A549 treated with DMSO at 1 μM for 4 hours (cell line): ENCODE measurements at places on chromosomes 7 and 10. TPM values are rescaled to one million over a fixed set of nuclear protein-coding genes. Genes with fewer than 3 reads are reported as not detected.

The PPP1R17 gene
- total RNA-seq: not detected in 5 replicates

The OPALIN gene
- total RNA-seq: not detected in 5 replicates

The RAPGEF5 gene
- 0.10 to 0.18 TPM (median 0.17 TPM) in 5 replicates for total RNA-seq

The GDF10 gene
- 0.06 to 0.15 TPM (median 0.12 TPM) in 5 replicates for total RNA-seq

The STYXL1 gene
- total RNA-seq: 38.8 to 42.5 TPM (median 40.4 TPM) in 5 replicates

The ADAM22 gene
- 0.32 to 0.44 TPM (median 0.36 TPM) in 5 replicates for total RNA-seq

The PCGF6 gene
- 11.1 to 13.1 TPM (median 12.3 TPM) in 5 replicates for total RNA-seq

The PTF1A gene
- total RNA-seq: not detected in 5 replicates

The DEPP1 gene
- total RNA-seq: 1.1 to 2.6 TPM (median 1.5 TPM) in 5 replicates

The KCND2 gene
- not detected in 5 replicates for total RNA-seq

The BAIAP2L1 gene
- total RNA-seq: 47.6 to 59.1 TPM (median 55.6 TPM) in 5 replicates

The POLD2 gene
- total RNA-seq: 142 to 177 TPM (median 159 TPM) in 5 replicates

The NRP1 gene
- 82.5 to 109 TPM (median 106 TPM) in 5 replicates for total RNA-seq

The NOS3 gene
- 0.17 to 0.49 TPM (median 0.26 TPM) in 5 replicates for total RNA-seq

The FEZF1 gene
- total RNA-seq: not detected in 5 replicates

The RGR gene
- not detected in 5 replicates for total RNA-seq

The ZNF488 gene
- total RNA-seq: 11.3 to 15.0 TPM (median 13.0 TPM) in 5 replicates

The FMC1 gene
- 16.6 to 34.7 TPM (median 32.2 TPM) in 5 replicates for total RNA-seq

The SLC29A3 gene
- 13.1 to 15.7 TPM (median 14.0 TPM) in 5 replicates for total RNA-seq

The SPAG6 gene
- not detected in 5 replicates for total RNA-seq

The CYP2C19 gene
- total RNA-seq: not detected in 5 replicates

The TMEM225B gene
- total RNA-seq: 0.79 to 1.0 TPM (median 0.91 TPM) in 5 replicates

The TSPAN33 gene
- 4.6 to 6.8 TPM (median 6.1 TPM) in 5 replicates for total RNA-seq

The SEM1 gene
- total RNA-seq: 327 to 643 TPM (median 330 TPM) in 5 replicates

The HOXA9 gene
- 0.44 to 0.78 TPM (median 0.74 TPM) in 5 replicates for total RNA-seq

The KAT6B gene
- 5.4 to 7.1 TPM (median 7.1 TPM) in 5 replicates for total RNA-seq

The HOXA5 gene
- 5.2 to 8.3 TPM (median 6.2 TPM) in 5 replicates for total RNA-seq

The ZPBP gene
- not detected in 5 replicates for total RNA-seq

The HTR5A gene
- total RNA-seq: not detected in 5 replicates

The UNC5B gene
- total RNA-seq: 0.57 to 0.87 TPM (median 0.71 TPM) in 5 replicates

The SORBS1 gene
- total RNA-seq: 0.39 to 0.80 TPM (median 0.66 TPM) in 5 replicates

The UTF1 gene
- 0.07 TPM in 1 of 5 replicates, not detected in the others for total RNA-seq

The AKR1D1 gene
- total RNA-seq: not detected in 5 replicates

The KCNMA1 gene
- total RNA-seq: 42.4 to 95.9 TPM (median 75.8 TPM) in 5 replicates

The LRRD1 gene
- total RNA-seq: not detected in 5 replicates

The ACHE gene
- total RNA-seq: 1.4 to 2.5 TPM (median 1.8 TPM) in 5 replicates

The IQUB gene
- 0.07 to 0.13 TPM (median 0.07 TPM) in 3 of 5 replicates, not detected in the others for total RNA-seq

The ERVW-1 gene
- total RNA-seq: not detected in 5 replicates

The FKBP6 gene
- total RNA-seq: not detected in 5 replicates

The TUBAL3 gene
- total RNA-seq: 0.30 to 0.52 TPM (median 0.33 TPM) in 5 replicates

The LIPM gene
- not detected in 5 replicates for total RNA-seq

The PPP1R3C gene
- total RNA-seq: 14.1 to 18.3 TPM (median 16.6 TPM) in 5 replicates

The NEBL gene
- 2.7 to 6.5 TPM (median 4.6 TPM) in 5 replicates for total RNA-seq

The ZNF503 gene
- total RNA-seq: 9.2 to 14.1 TPM (median 12.5 TPM) in 5 replicates

The SEMA3A gene
- total RNA-seq: 6.3 to 8.3 TPM (median 7.9 TPM) in 5 replicates

The CRPPA gene
- total RNA-seq: 0.34 to 0.97 TPM (median 0.79 TPM) in 5 replicates

The ACBD7 gene
- 0.85 to 1.1 TPM (median 0.96 TPM) in 5 replicates for total RNA-seq

The SMC3 gene
- 44.0 to 61.3 TPM (median 55.4 TPM) in 5 replicates for total RNA-seq

The SLC18A2 gene
- 0.03 to 0.08 TPM (median 0.05 TPM) in 4 of 5 replicates, not detected in the other for total RNA-seq

The GIMAP8 gene
- total RNA-seq: not detected in 5 replicates

The RBP4 gene
- 4.8 to 10.4 TPM (median 6.8 TPM) in 5 replicates for total RNA-seq

The ICA1 gene
- total RNA-seq: 0.63 to 1.2 TPM (median 0.76 TPM) in 5 replicates

The RNF148 gene
- not detected in 5 replicates for total RNA-seq

The HSPA12A gene
- 10.9 to 15.2 TPM (median 14.5 TPM) in 5 replicates for total RNA-seq

The FAM131B gene
- total RNA-seq: 0.36 to 0.72 TPM (median 0.58 TPM) in 5 replicates

The SP4 gene
- total RNA-seq: 0.90 to 2.1 TPM (median 1.6 TPM) in 5 replicates
